Lower leg skin (tissue), 4 donors: ENCODE measurements at places on chromosomes 16 and 17.

DNA sequence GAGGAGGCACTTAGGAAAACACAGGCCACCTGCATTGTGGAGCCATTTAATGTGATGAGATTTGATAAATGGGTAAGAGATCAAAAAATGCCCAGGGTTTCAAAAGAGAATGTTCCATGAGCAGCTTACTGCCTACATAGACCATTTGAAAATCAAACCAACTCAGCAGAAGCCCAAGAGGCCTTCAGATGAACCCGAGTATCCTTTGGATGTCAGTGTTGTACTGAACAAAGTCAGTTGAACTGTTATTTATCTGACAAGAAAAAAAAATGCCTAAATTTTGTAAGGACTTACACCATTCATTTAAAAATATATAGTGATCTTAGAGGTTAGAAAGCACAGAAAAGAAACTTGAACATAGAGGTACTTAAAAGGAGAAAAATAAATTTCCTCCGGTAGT lies 381.7 kb downstream of the ZFHX3 start:
- no peak for DNase-seq

DNA sequence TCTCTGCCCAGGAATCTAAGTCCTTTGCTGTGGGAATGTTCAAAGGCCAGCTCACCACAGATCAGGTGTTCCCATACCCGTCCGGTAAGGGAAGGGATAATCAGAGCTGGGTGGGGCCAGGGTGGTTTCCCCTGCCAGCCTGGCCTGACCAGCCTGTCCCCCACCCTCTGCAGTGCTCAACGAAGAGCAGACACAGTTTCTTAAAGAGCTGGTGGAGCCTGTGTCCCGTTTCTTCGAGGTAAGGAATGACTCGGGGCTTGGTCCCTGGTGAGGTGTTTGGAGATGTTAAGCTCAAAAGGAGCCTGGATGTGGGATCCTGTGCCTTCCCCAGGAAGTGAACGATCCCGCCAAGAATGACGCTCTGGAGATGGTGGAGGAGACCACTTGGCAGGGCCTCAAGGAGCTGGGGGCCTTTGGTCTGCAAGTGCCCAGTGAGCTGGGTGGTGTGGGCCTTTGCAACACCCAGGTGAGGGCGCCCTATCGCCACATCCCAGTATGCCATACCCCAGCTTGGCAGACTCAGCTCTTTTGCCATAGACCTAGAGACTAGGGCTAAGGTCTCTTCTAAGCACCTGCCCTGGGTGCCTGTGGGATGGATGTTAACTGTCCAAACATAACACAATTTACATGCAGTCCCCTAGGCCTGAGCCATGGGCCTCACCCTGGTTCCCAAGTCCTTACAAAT lies 997 bp downstream of the ACADVL start:
- DNase-seq, result no peak

DNA sequence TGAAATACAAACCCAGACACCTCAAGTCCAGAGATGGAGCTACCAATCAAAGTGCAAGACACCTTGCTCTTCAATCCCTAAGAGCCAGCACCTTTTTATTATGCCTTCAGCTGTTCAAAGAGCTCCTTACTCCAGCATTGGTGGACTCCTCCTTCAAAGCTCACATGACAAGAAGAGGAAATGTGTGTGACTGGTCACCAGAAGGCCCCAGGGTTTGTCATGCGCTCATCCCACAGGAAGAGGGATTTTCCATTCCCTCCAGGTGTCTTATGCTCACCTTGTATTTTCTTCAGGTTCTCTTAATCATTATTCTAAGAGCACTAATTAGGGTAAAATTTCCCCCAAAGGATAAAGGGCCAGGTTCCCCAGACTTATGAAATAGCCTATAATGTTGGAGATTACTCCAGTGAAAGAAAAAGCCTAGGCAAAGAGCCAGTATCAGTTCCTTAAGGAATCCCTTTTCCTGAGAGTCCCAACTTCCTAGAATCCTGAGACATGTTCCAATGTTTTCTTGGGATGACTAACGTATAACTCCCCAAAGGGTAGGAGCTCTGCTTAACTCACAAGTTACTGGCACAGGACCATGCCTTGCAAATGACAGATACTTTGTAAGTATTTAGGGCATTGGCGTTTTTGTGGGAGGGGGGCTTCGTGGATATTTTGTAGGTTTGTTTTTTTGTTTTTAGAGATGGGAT lies 56.9 kb upstream of the SOX9 start:
- no peak for DNase-seq

DNA sequence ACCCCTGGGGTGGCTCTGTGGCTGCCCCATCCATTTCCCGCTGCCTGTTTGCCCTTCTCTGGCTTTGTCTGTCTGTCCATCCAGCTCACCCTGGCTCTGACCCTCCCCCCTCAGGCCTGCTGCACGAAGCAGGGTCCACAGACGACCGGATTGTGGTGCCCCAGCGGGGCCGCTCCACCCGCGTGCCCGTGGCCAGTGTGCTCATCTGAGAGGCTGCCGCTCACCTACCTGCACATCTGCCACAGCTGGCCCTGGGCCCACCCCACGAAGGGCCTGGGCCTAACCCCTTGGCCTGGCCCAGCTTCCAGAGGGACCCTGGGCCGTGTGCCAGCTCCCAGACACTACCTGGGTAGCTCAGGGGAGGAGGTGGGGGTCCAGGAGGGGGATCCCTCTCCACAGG lies 761 bp upstream of the LAT start:
- no peak for DNase-seq

DNA sequence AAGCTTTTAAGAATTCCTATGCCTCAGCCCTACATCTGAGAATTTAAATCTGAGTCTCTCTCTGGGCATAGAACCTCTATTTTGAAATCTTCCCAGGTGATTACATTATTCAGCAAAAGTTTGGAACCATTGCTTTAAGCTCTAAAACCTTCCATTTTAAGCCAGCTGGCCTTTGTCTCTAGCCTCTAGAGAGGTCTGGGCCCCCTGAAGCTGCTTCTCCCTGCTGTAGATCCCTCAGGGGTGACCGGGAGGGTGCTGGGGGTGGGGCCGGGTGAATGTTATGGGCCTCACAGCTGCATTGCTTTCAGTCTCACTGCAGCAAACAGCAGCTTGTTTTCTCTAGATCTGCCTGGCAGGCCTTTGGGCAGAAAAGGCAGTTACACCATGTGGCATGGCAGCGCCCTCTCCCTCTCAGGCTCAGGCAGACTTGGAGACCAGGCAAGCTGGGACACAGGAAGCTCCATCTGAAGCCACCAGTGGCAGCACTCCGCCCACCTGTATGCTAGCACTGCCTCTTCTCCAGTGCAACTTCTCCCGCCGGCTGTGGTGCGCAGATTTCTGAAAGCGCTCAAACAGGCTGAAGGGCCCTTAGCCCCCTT lies 66.3 kb downstream of the MPRIP start:
- no peak for DNase-seq

GRCh38 chr17:29024316-29024952 lies 18.5 kb upstream of the PIPOX start:
- DNase-seq, result no peak

- peak; percentile 60 for DNase-seq
Observed at GRCh38 chr17:8020776-8021564, 17.9 kb upstream of the ALOX15B start.

DNA sequence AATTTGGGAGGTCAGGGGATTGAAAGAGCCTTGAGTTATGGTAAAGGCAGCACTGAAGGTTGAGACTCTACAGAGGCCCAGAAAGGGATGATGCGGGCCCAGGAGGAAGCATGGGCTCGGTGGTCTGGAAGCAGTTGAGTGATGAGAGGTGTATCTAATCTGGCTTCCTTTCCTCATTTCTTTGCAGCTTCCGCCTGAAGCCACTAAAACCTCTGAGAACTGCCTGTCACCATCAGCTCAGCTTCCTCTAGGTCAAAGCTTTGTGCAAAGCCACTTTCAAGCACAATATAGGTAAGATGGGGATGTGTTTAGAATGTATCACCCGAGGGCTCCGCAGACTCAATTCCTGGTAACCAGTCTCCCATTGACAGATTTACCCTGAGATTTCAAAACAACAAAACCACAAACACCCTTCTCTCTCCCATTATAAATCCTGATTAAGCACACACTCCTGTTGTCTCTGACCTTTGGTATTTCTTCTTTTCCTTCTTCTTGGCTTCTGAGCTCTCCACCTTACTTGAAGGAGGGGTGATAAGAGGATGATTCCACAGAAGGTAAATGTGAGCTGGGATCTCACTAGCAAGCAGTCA lies 21.2 kb downstream of the USP43 start:
- no peak for DNase-seq
